Kidney epithelial cell (primary cell): ENCODE measurements at places on chromosomes 1 and 21.

- no peak for DNase-seq
These were observed 430.8 kb upstream of the C1orf87 start for GRCh38 chr1:60504206-60504840.

DNA sequence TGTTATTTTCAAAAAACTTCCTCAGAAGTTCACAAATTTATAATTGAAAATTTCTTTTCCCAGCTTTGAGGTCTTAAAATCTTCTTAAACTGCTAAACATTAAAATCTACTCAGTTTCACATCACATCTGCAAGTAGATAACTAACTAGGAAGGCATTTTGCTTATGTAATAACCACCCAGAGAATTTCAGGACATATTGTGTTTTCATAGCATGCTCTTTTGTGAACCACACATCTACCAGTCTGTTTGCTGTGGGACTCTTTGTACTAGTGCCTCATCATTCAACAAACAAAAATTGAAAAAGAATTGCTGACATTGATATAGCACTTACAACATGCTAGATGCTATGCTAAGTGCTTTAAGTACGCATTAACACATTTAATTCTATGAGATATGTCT, 31.6 kb upstream of the C1orf146 start:
- no peak for DNase-seq

- DNase-seq = no peak
These were observed 39.7 kb downstream of the F13B start for GRCh38 chr1:197027359-197027758.

- no peak for DNase-seq
These were observed 24.9 kb downstream of the VAV3 start for GRCh38 chr1:107940017-107940577.

GRCh38 chr21:36976882-36977651, 10.6 kb upstream of the HLCS start:
- DNase-seq = no peak

- DNase-seq = no peak
These were observed 50.4 kb upstream of the STUM start for GRCh38 chr1:226497991-226498639.

DNA sequence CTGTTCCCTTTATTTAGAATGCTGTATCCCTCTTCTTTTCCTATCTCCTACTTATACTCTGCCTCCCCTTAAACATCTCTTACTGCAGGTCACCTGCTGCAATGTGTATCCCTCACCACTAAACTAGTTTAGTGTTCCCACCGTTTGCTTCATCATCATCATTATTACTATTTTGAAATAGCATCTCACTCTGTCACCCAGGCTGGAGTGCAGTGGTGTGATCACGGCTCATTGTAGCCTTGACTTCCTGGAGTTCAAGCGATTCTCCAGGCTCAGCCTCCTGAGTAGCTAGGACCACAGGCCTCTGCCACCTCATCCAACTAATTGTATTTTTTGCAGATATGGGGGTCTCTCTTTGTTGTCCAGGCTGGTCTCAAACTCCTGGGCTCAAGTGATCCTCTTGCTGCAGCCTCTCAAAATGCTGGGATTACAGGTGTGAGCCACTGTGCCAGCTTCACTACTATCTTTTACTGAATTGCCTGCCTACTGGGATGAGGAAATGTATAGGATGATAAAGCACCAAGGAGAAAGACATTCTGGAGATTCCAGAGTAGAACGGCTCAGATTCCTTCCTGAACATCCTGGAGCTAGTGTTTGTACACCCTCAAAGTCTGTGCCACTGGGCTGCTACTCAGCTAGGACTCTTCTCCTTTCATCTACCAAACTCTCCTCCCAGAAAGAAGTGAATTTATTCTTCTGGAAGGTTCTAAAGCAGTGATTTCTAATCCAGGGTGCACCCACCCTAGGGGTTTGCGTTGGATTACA, 8.6 kb upstream of the IFNAR1 start:
- no peak for DNase-seq
